Activated CD8-positive, alpha-beta T cell treated with anti-CD3 and anti-CD28 coated beads for 36 hours (primary cell): ENCODE measurements at places on chromosomes 2 and 18. TPM values are rescaled to one million over a fixed set of nuclear protein-coding genes. Genes with fewer than 3 reads are reported as not detected.

Gene M1AP
- total RNA-seq, result not detected

Gene CLEC4F
- total RNA-seq, result not detected

Gene ZBTB7C
- total RNA-seq, result not detected

Gene CRYGD
- total RNA-seq, result not detected

Gene UPP2
- not detected for total RNA-seq

DNA sequence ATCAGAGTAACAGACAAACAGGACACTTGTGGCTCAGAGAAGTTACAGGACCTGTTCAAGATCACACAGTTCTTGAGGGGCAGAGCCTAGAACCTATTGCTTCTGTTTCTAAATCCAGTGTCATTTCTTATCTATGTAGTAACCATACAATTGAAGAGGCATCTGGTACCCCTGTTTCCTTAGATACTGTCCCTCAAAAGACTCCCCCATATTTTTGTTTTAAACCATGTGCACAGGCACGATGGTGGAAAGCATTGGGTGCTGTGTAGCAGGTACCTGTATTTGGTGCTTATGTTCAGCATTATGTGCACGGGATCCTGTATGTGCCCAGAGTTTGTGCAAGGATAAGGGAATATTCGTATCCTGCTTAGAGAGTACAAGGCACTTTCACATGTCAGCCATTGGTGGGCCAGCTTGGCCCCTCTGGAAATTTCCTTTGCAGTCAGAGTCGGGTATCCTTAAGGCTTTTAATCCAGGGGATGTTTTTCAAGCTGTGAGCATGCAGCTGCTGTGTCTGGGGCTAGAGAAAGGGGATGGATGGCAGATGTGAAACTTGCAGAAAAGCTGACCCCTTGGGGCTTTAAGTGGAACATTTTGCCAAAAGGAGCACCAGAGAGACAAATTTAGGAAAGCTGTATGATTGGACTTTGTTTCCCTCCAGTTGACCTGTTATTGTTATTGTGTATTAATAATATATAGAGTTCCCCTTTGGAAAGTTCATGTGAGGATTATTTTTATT lies 2.1 kb downstream of the LBH start:
- DNase-seq, result no peak

DNA sequence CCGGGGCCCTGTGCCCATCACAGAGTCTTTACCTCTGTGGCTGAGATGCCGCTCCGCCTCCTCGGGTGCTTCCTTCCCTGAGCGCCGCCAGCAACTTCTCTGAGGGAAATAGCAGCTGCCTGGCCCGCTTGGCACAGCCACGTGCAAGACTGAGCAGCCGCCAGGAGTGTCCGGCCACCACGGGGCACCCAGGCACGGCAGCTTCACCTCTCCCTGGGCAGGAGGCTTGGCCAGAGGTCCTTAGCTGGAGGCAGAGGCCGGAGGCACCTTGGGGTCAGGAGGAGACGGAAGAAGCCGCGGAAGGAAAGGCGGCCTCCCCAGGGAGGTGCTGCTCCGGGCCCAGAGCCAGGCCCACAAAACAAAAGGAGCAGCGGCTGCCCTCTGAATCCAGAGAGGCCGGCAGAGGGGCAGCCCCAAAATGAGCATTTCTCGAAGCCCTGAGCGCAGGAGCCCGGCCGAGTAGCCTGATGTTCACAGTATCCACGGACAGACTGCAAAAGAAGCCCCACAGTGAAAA lies 6.0 kb upstream of the LIMS2 start:
- no peak for DNase-seq

- peak; percentile 71 for DNase-seq
Observed at GRCh38 chr18:13813271-13813849, 10.6 kb upstream of the MC5R start.

- DNase-seq, result no peak
Observed at GRCh38 chr18:68991286-68991685, 193.4 kb downstream of the CCDC102B start.

DNA sequence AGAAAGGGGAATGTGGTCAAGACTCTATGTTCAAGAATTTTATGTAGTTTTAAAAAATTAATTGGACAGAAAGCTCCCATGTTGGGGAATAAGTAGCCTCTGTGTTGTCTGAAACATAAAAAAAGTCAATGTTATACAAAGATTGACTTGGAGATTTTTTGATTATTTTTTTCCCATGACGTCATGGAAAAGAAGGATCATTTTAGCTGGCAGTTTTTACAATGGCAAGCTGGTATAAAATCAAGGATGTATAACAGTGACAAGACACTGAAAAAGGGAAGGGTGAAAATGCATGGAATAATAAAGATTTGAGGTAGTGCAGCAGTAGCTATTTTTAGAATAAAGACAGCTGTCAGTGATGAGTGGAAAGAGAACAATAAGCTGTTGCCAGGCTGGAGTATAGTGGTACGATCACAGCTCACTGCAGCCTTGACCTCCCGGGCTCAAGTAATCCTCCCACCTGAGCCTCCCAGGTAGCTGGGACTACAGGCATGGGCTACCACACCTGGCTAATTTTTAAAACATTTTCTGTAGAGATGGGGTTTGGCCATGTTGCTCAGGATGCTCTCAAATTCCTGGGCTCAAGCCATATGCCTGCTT lies 9.2 kb downstream of the SLC39A10 start:
- DNase-seq, result no peak

GRCh38 chr2:159738509-159739390 lies 26.4 kb downstream of the MARCHF7 start:
- no peak for DNase-seq

DNA sequence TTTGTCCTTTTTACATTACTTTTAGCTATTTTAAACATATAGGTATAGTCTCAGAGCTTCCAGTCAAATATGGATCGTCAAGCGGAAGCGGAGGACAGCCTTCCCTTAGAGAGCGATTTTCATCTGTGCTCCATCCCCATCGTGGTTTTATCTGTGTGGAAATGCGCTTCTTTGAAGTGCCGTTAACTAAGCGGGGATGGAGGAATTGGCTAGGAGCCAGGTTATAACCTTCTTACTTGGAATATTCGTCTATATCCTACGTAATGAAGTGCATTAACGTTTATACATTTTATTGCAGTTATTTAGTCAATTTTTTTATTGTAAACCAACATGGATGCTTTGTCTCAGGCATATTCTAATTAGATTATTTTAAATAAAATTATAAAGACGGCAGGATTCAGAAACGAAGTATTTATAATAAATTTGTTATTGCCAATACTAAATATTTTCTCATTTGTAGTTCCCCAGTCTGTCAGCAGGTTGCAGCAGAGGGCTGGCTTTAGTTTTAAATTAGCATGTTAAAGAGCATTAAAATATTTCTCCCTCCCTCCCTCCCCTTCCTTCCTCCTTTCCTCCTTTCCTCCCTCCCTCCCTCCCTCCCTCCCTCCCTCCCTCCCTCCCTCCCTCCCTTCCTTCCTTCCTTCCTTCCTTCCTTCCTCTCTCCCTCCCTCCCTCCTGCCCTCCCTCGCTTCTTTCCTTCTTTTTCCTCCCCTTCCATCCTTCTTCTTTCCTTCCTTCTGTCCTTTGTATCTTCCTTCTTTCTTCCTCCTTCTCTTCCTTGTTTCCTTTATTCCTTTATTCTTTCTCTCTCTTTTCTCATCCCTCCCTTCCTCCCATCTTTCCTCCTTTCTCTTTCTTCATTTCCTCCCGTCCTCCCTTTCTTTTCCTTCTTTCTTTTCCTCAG lies 80.6 kb upstream of the DOCK10 start:
- peak; percentile 54 for DNase-seq

GRCh38 chr2:204538182-204539018 lies 6.9 kb upstream of the PARD3B start:
- DNase-seq, result no peak

DNA sequence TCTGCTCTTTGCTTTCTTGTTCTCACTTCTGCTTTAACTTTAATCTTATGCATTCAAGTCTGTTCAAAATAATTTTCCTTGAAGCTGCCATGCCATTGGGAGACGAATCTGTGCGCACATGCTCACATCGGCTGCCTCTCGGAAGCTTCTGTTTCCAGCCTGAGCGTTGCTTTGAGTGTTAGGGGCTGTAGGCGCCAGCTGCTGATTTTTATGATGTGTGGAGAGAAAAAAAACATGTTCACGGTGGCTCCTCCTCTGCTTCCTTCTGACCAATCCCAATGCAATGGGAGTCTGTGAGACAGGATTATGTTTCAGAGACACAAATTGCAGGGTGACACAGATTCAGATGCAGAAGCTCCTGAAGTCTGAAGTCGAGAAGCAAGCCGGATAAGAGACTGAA lies at the start of gene MC4R:
Gene MC4R (minus strand): TSS at position 180 of the 400 bp plus-strand sequence. CDS start 426 bp downstream, outside the sequence.
- no peak for DNase-seq

DNA sequence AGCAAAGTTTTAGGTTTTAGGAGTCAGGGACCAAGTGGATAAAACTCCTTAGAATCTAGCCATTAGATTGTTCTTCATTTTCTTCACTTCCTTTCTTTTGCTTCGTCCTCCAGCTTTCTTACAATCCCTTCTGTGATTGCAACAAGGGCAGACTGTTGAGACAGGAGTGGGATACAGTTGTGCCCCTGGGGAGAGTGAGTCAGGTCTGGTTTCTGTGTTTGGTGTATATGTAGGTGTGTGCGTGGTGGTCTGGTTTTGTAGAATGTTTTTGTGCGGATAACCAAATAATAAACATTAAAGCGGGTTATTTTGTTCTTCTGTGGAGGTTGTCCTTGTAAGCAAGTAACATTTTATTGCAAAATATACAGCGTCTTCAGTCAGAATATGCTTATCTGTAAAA lies 7.3 kb downstream of the INSIG2 start:
- no peak for DNase-seq

GRCh38 chr18:13313006-13313686 lies 94.6 kb downstream of the LDLRAD4 start:
- peak; percentile 49 for DNase-seq

DNA sequence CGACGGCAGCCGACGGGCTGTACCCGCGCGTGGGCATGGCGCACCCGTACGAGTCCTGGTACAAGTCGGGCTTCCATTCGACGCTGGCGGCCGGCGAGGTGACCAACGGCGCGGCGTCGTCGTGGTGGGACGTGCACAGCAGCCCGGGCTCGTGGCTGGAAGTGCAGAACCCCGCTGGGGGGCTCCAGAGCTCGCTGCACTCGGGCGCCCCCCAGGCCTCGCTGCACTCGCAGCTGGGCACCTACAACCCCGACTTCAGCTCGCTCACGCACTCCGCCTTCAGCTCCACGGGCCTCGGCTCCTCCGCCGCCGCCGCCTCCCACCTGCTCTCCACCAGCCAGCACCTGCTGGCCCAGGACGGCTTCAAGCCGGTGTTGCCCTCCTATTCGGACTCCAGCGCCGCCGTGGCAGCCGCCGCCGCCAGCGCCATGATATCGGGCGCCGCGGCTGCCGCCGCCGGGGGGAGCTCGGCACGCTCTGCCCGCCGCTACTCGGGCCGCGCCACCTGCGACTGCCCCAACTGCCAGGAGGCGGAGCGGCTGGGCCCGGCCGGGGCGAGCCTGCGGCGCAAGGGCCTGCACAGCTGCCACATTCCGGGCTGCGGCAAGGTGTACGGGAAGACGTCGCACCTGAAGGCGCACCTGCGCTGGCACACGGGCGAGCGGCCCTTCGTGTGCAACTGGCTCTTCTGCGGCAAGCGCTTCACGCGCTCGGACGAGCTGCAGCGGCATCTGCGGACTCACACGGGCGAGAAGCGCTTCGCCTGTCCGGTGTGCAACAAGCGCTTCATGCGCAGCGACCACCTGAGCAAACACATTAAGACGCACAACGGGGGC lies 2.0 kb downstream of the SP9 start:
- peak; percentile 38 for DNase-seq

DNA sequence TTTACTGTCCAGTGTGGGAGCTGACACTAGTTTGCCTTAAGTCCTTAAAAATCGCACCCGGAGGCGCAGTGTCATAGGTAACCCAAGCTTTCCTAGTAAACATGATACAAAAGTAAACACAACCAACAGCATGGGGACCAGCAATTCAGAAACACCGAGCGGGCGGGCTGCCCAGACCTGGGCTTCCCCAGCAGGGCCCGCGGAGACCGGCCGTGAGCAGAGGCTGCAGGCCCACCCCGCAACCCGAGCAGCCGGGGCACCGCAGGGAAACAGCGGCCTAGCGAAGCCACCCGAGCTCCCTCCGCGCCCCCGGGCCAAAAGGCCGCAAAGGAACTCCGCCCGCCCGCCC lies 296 bp downstream of the TTC21B start:
- DNase-seq, result no peak

DNA sequence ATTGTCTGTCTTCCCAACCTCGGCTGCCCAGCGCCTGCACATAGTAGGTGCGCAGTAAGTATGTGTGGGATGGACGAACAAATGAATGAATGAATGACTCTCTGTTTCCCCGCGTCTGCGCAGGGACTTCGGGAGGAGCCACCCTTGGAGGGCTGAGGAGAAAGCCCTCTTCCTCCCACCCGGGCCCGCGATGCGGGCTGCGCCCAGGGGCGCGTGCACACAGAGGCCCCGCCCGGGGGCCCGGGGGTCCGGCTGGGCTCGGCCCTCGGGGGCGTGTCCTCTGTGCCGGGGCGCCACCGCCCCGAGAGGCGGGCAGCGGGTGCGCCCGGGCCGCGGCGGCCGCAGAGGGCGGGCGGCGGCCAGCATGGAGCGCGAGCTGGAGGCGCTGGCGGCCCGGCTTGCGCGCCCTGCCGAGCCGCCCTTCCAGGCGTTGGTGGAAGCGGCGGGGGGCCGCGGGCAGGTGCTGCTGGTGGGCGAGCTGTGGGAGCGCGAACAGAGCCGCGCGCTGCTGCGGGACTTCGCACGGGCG lies at the start of gene C2orf72:
Gene C2orf72 (plus strand): TSS at position 322 of the 529 bp plus-strand sequence. CDS start 43 bp downstream, at position 365.
- peak; percentile 17 for DNase-seq

GRCh38 chr2:111208639-111209038 lies 87.9 kb downstream of the BCL2L11 start:
- no peak for DNase-seq

DNA sequence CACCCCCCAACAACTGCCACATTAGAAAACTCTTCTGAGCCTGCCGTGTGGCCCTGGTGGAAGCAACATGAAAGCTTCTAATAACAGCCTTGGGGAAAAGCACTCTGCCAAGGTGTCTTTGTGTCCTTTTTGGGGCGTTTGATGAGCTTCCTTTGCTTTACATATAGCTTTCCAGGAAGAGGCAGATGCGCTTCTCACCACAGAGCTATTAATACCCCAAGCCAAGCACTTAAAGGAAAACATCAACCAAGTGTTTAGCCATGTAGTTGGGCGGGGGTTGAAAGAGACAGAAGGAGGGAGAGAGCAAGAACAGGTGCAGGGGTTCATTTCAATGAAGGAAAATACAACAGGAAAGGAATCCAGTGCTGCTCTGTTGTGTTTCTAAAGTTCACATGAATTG lies 176.1 kb downstream of the VAPA start:
- DNase-seq, result peak; percentile 3

- no peak for DNase-seq
Observed at GRCh38 chr2:168529900-168530561, 74.0 kb downstream of the CERS6 start.

DNA sequence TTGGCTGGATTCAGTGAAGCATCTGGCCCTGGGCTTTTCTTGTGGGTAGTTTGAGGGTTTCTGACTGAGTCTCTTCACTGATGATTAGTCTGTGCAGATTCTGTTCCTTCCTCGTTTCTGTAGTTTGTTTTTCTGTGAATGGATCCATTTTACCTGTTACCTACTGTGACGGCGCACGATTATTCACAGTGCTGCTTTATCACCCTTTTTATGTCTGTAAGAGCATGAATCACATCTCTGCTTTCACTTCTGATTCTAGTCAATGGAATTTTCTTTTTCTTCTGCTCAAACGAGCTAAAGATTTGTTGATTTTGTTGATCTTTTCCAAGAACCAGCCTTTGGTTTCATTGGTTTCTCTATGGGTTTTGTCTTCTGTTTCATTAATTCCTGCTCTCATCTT lies 60.8 kb downstream of the SLC66A2 start:
- DNase-seq, result peak; percentile 61

- DNase-seq, result no peak
Observed at GRCh38 chr2:53315149-53315548, 452.5 kb upstream of the CHAC2 start.
